Renal cortex interstitium (tissue), 15 donors: ENCODE measurements at places on chromosomes 16 and 17. TPM values are rescaled to one million over a fixed set of nuclear protein-coding genes. Genes with fewer than 3 reads are reported as not detected.
A peak's percentile ranks its signal among the peaks of the same experiment; 100 is the strongest.

The UMOD gene
- polyA plus RNA-seq, result 269 TPM

DNA sequence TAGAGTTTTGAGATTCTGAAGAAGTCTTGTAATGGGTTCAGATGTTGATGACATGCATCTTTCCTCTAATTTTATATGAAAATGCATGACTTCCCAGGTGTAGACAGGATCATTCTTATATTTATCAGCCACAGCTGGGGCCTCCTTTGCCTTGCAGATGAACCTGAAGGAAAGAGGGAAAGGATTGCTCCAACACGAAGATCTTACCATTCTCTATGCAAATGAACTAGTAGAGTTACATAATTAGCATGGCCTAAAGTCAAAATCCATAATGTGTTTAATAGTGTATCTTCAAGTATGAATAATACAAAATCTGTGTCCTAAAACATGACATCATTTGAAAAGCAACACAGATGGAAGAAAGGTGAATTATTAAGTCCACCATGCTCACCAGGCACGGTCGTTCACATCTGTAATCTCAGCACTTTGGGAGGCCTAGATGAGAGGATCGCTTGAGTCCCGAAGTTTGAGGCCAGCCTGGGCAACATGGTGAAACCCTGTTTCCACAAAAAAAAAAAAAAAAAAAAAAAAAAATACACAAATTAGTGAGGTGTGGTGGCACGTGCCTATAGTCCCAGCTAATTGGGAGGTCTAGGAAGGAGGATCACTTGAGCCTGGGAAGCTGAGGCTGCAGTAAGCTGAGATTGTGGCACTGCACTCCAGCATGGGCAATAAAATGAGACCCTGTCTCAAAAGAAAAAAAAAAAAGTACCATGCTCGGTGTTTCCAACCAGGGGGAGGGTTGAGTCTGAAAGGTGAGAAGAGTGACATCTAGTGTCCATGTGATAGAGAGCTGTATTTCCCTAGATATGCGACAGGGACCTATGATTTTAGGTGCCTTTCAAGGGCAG is 6.3 kb downstream of the VWA3A start:
- DNase-seq, result peak; percentile 19

- DNase-seq, result no peak
Observed at GRCh38 chr16:56286809-56287208, 95.5 kb downstream of the GNAO1 start.

GRCh38 chr16:71198408-71198807 is 32.1 kb downstream of the HYDIN start:
- DNase-seq, result no peak
